Activated T-cell treated with anti-CD3 and anti-CD28 coated beads for 4 hours (primary cell): ENCODE measurements at places on chromosomes 12 and 14.

DNA sequence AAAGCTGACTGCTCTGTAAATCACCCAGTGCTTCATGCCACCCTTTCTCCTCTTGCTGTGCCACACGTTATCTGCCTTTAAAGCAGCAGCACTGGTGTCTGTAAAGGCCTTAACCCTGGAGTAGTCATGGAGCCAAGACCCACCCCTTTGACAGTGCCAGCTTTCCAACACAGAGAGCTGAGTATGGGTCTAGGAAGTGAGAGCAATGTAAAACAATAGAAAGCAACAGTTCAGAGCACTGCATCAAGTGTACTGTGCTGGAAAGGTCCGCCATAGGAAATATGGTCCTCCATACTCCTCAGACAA is 139.5 kb downstream of the DAD1 start:
- no peak for DNase-seq

DNA sequence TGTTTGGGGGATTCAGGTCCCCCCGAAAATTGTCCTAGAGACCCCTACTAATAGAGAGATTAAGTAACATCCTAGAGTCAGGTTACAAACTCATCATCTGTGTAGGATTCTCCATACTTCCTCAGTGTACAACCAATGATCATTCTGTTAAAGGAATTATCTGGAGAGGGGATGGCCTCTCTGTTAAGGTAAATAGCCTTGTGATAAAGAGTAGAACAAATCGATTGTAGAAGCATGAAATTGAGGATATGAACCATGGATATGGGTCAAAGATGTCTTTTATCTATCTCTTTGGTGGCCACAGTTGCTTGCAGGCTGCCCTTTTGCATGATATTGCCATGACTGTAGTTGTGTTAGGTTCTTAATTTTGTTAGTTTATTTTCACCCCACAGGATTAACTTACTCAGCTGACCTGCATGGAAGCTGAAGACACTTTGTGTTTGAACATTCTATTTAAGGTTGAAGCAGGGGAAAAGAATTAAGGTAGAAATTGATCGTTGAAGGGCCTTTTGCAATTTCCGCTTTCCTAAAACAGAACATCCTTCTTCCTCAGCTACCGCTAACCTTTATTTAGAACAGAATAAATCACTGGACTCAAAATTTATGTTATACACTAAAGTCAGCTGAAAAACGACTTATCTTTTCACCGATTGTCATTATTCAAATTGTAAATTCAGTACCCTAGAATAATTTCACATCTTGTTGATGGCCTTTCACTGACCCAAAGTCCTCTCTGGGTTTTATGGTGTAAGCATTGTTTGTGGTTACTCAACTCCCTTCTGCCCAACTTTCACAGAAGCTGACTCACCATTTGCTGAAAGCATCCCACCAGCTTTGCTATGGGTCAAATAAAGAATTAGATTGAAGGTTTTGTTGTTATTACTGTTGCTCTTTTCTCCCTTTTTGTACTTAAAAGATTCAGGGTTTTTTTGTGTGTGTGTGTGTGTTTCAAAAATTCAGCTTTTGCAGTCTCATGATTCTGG is 52.3 kb downstream of the IRAK3 start:
- DNase-seq: no peak

- no peak for DNase-seq
These were observed 20.3 kb downstream of the TTC6 start for GRCh38 chr14:37615582-37616289.

DNA sequence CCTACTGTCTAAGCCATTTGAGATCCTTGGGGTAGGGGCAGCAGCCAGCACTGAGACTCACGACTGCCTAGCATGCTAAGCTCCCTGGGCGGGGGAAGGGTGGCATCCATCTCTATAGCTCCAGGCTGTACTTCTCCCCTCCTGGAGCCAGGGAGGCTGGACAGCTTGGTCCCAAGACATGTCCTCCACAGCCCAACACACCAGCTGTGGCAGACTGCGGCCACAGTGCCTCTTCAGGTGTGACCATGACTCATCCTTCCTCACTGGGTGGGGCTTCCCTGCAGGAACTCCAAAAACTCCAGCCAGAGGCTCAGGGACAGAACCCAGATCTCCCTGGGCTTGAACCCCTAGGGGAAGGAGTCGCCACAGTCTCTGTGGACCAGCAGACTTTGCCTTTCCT is 193.9 kb downstream of the GPHN start:
- no peak for DNase-seq

DNA sequence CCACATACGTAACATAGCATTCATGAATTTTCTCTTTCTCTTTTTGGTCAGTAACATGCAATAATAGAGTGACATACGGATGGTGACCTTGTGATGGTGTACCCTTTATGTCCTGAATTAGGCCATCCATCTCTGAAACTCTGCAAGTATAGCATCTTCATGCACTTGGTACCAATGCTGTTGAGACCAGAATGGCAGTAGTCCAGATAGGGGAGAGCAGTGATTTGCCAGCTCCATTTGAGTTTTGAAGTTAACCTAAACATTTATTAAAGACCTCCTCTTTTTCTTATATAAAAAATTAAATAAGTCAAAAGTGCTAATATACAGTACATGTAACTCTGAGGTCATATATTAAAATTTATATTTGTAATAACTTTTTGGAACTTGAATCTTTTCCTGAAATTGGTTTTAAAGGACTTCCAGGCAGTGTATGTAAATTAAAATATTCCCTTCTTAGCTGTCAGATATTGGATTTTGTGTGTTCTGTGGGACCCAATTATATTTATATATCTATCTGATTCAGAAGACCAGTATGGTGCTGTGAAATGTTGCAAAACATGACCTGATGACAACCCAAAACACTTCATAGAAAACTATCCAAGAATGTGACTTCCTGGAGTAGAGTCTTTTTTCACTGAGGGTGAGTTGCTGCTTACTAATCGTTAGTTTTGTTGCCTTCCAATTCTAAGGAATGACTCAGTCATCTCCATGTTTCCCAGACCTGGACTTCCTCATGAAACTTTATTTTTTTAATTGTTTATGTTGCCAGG is 3.5 kb downstream of the ELK3 start:
- DNase-seq: no peak

DNA sequence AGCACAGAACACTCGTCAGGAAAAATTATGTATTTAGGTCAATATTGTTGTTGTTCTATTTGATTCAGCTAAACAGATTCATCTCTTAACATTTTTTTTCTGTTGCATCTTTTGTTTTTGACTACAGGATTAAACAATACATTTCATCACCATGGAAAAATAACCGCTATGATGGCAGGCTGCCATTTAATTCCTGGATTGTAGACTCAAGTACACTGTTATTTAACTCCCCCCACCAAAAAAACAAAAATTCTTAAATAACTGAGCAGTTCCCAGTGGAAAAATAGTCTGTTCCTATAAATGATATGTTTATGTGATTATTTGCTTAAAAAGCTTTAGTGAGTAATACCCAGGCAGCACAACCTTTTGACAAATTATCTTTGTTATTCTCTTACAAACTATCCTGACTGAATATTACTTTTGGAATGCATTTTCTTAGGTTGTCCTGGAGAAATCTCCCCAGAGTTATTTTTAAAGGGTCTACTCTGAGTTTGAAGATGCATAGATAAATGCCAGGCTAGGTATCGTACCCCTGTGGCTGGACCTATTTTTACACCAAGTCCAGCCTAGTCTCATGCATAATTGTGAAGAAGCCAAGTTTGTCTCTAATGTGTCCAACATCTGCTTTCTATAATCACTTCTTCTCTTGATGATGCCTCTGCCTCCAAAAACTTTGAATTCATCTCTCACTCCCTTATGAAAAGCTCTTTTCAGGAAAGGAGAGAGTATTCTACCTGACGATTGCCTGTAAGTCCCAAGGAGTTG is 3.7 kb downstream of the KERA start:
- no peak for DNase-seq

- DNase-seq: no peak
These were observed 4.5 kb downstream of the E2F7 start for GRCh38 chr12:77060883-77061240.
